CD8-positive, alpha-beta T cell (primary cell): ENCODE measurements at places on chromosomes 5 and 9.

- DNase-seq = no peak
These were observed 48.4 kb upstream of the CDK5RAP2 start for GRCh38 chr9:120628207-120628924.

DNA sequence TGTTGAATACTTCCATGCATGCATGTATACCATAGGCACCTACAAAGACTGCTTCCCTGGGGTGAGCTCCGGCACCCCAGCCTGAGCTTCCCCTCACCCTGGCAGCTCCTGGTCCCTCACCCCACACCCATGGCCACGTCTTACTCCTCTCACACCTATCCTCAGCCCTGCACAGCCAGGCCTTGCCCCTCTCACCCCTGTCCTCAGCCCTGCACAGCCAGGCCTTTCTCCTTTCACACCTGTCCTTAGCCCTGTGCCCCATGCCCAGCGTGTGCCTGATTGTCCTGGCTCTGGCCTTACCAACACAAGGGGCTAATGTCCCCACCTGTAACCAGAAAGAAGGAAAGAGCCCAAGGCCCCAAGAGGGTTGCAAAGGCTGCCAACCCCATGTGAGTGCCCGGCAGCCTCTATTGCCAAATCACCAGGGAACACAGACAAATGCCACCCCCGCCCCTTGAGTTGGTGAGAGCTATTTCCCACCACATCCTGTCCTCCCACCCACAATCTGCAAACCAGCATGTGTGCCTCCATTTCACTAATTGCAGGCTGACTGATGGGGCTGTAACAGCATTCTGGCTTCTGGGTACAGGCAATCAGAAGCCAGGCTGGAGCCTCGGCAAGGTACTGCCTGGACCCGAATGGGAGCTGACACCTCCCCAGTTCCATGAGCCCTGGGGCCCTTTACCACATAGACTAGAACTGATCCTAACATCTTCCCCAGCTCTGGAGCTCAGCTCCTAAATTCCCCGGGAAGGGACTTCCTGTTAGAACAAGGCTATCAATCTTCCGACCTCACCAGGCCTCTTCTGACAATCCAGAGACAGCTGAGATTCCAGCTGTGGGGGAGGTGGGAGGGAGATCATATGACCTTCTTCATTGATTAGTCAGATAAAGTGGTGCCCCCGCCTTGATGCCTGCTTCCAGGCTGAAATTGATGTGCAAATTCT, 78.2 kb downstream of the FAM114A2 start:
- DNase-seq = no peak

- DNase-seq = no peak
These were observed 137.1 kb downstream of the SUSD1 start for GRCh38 chr9:112038017-112038408.

DNA sequence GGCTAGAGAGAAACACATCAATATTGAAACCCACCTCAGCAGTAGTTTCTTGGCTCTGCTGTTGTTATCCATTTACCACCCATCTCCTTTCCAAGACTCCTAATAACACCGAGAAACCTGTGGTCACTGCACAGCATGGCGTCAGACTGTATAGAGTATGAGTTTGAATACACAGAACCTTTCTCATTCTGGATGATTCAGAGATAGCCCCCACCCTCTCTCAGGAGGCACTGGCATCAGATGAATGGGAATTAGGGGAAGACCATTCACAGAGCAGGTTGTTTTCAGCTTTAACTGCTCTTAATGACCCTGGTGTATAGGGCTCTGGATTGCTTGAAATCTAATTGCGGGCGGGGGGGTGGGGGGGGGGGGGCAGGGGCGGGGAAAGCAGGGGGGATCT, 86.7 kb downstream of the GPR21 start:
- no peak for DNase-seq

GRCh38 chr9:112443200-112443599, 43.4 kb upstream of the KIAA1958 start:
- DNase-seq = no peak

GRCh38 chr9:105887679-105888078, 193.3 kb downstream of the TMEM38B start:
- no peak for DNase-seq

DNA sequence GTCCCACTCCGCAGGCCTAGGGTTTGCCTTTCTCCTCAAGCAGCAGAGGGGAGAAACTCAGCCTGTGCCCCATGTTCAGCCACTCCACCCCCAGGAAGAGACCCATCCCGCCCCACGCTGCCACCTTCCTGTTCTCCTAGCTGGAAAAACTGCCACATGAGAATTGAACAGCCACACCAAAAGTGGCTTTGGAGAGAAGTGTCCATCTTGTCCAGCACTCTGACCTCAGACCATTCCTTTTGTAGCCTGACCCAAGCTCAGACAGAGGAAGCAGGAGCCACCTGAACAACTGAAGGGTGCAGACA, 8.3 kb upstream of the SLC25A48 start:
- DNase-seq = no peak

- DNase-seq = no peak
These were observed 198.0 kb downstream of the GAS1 start for GRCh38 chr9:86749161-86749893.

DNA sequence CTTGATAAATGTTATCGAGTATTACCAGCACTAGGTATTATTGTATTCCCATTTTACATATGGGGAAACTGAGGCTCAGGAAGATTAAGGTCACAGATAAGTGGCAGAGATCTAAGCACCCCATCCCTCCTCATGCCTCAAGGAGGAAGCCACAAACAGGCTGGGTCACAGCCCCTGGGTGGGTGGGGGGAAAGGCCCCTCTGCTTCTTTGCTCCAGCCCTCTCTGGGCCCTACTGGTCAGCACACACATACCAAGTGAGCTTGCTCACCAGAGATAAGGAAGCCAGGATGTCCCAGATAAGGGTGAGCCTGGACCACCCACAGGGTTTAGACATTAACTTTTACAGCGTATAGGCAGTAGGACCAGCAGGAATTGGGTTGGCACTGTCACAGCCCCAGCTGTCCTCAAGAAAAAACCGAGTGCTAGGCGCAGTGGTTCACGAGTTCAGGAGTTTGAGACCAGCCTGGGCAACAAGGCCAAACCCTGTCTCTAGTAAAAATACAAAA, 45.3 kb downstream of the STK10 start:
- no peak for DNase-seq

GRCh38 chr9:14961372-14962068, 51.3 kb upstream of the FREM1 start:
- DNase-seq = no peak

GRCh38 chr5:178940569-178941360, at the start of gene ZNF454:
Gene ZNF454, plus strand, starts transcription at chr5:178941198. Its CDS starts 1,594 bp downstream, at chr5:178942792.
- DNase-seq = no peak

DNA sequence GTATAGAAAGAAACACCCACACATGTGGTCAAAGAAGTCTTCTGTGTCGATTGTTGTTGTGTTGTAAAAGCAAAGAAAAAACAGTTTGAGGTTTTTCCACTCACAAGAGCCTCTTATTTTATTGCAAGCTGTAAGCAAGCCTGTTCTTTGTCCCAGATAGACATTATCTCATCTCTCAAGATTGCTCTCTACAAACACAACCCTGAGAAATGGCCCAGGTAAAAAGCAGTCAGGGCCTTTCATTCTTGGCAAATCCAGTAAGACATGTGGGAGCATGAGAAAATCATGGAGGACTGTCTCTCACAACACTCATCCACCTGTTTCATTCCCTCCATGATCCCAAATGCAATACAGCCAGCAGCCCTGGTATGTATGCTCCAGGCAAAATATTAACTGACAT, 286.6 kb upstream of the POU5F2 start:
- DNase-seq = no peak

DNA sequence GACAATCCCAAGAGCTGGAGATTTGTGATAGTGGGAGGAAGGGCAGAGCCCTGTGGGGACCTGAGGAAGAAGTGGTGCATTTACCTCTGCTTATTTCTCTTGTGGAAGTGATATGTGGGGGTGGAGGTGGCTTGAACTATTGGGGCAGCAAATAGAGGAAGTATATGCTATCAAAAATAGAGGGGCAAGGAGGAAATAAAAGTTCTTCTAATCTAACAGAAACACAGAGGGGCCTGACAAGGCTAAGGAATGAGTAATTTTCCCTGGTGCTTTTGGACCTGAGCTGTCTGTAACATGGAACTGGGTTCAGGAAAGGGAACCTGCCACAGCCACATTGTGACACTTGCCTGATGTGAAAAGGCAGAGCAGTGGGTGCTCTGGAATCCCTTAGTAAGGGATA, 378.6 kb upstream of the KLF4 start:
- no peak for DNase-seq

GRCh38 chr5:115586525-115587146, 15.6 kb downstream of the TICAM2 start:
- no peak for DNase-seq

GRCh38 chr9:33907347-33907746, 90.4 kb downstream of the UBE2R2 start:
- DNase-seq = no peak

DNA sequence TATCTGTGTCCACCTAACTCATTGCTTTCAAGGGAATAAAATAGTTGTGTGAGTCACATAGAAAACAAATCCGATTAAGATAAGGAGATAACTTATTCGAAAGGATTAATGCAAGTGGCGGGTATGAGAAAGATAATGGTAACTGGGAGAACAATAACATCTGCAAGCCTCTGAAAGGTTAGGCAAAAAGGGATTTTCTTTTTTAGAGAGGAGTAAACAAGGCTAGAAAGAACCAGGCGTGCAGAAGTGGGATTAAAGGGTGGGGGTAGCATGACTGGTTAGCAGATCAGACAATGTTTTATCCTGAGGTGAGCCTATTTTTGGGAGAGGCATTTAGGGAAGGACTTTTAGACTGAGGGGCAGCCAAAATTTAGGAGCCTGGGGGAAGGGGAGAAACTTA, 34.7 kb upstream of the JMY start:
- DNase-seq = no peak

DNA sequence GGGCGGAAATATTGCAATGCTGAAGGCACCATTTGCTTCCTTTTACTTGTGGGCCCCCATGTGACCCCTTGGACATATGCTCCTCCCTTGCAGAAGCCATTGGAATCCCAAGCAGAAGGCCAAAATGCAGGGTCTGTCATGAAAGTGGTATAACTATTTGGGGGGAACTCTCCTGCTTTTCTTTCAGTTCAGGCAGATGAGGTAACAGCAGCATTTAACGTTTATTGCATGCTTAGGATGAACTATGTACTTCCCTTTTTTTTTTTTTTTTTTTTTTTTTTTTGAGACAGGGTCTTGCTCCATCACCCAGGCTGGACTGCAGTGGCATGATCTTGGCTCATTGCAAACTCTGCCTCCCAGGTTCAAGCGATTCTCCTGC, 7.8 kb downstream of the FOXI1 start:
- DNase-seq = no peak

- DNase-seq = no peak
These were observed 127.0 kb downstream of the CCDC192 start for GRCh38 chr5:127830157-127830556.

DNA sequence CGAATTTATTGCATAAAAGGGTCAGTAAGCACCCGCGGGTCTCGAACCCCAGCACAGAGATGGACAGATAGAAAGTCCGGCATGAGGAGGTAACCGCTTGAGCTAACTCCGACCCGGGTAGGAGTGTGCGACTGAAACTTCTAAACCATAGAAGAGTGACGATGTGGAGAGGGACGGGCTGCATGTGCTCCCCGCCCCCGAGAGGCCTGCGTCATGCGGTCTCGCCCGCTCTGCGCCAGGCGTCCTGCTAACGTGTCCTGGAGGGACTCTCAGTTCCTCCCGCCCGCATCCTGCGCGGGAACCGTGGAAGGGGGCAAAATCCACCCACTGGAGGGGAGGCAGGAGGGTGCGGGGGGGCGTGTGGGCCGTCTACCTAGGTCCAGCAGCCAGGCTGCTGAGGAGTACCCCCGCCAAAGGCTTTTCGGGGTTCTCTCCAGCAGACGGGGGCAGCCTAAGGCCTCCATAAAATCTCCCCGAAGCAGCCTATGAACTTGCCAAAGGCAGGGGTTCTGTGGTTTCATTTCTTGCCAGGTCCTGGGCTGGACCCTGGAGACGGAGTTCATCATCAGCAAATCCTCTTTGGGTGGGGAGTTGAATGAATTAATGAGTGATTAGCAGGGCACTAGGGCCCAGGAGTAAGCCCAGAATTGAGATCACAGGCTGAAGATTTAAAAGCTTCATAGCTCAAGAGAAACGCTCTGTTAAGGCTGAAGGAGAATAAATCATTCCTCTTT, 51.9 kb downstream of the TGFBI start:
- peak; percentile 66 for DNase-seq

DNA sequence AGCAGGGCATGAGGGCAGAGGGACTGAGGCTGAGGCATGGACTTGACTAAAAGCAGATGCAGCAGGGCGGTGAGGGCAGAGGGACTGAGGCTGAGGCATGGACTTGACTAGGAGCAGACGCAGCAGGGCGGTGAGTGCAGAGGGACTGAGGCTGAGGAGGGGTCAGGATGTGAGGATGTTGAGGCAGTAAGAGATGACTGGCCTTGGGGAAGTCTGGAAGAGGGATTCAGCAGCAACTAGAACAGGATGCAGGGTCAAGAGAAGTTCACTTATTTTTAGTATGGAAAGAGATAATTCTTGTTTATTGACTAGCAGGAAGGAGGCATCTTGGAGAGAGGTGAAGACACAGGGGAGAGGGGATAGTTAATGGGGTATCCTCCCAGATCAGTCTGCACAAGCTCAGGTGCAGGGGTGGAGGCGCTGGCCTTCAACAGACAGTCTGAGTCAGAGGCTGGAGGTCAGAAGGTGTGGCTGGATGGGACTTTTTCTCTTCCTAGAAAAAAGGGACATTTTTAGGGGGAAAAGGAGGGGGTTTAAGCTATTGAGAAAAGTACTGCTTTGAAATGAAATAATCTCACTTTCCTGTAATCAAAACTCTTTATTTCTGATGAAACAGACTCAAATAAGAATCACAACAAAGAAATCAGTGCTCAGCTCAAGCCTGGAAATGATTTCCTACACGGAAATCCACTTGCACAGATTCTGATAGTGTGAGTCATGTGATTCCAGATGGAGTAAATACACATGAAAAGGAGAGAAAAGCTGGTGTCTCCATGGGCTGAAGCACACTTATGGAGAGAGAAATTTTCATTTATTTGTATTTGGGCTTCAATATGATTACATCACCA, 130.9 kb downstream of the PALM2AKAP2 start:
- no peak for DNase-seq

DNA sequence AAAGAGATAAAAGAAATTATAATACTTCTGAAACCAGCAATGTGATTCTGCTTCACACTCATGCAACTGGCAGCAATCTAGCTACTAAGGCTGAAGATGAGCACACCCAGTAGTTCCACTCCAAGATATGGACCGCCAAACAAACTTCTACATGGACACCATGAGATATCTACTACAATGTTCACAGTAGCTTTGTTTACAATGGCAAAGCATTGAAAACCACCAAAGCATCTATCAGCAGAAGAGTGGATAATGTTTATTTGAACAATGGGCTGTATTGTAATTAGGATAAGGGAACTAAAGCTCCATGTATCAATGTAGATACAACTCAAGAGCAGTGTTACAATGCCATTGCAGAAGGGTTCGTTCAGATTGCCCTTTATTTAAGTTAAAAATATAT, 91.2 kb upstream of the ERBIN start:
- DNase-seq = no peak
